ENCODE measurements at places on chromosomes 1 and 21. TPM values are rescaled to one million over a fixed set of nuclear protein-coding genes. Genes with fewer than 3 reads are reported as not detected.
A peak's percentile ranks its signal among the peaks of the same experiment; 100 is the strongest.

- no peak for DNase-seq
Observed at GRCh38 chr21:42583477-42584295, 69.7 kb upstream of the PDE9A start.

Gene TAS1R1
- 0.06 TPM for polyA plus RNA-seq

DNA sequence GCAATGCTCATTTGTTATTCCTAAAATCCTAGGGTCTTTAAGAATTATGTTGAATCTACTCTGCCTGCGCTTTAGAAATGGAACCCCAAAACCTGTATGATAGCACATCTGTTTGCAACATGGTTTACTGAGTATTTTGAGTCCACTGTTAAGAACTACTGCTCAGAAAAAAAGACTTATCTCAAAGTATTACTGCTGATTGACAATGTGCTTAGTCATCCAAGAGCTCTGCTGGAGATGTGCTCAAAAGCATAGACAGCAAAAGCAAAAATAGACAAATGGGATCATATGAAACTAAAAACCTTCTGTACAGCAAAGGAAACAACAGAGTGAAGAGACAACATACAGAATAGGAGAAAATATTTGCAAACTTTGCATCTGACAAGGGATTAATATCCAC, 107.0 kb downstream of the CTH start:
- DNase-seq = no peak

- no peak for DNase-seq
Observed at GRCh38 chr21:32001390-32001789, 128.6 kb downstream of the HUNK start.

DNA sequence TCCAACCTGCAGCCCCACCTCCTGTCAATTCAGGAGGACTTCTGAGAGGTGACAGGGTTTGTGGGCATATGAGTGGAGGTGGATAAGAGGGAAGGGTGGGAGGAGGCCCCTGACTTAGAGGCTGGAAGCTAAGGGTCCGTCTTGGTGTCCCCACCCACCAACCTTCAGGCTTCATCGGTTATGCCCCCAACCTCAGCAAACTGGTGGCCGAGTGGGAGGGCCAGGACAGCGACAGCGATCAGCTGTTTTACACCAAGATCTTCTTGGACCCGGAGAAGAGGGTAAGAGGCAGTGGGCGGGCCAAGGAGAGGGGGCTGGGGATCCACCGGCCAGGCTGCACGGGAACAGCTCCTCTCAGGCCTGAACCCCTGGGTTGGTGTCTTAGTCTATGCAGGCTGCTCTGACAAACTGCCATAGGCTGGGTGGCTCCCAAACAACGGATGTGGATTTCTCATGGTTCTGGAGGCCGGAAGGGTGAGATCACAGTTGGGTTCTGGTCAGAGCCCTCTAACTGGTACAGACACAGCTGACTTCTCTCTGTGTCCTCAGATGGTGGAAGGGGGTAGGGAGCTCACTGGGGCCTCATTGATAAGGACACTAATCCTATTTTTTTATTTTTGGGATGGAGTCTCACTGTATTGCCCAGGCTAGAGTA, 18.1 kb downstream of the PLOD1 start:
- peak; percentile 3 for DNase-seq

Gene SLFNL1
- 0.49 TPM for polyA plus RNA-seq

- no peak for DNase-seq
Observed at GRCh38 chr1:27142464-27142863, 12.5 kb downstream of the SLC9A1 start.

GRCh38 chr1:231485029-231485784, 43.3 kb upstream of the TSNAX start:
- no peak for DNase-seq

GRCh38 chr21:45698493-45699184, 55.1 kb downstream of the PCBP3 start:
- no peak for DNase-seq

- no peak for DNase-seq
Observed at GRCh38 chr1:230052018-230052417, 15.0 kb upstream of the GALNT2 start.

Gene FAM177B
- polyA plus RNA-seq = not detected

Gene TRIM58
- 0.12 TPM for polyA plus RNA-seq

Gene LDLRAD1
- polyA plus RNA-seq = not detected

DNA sequence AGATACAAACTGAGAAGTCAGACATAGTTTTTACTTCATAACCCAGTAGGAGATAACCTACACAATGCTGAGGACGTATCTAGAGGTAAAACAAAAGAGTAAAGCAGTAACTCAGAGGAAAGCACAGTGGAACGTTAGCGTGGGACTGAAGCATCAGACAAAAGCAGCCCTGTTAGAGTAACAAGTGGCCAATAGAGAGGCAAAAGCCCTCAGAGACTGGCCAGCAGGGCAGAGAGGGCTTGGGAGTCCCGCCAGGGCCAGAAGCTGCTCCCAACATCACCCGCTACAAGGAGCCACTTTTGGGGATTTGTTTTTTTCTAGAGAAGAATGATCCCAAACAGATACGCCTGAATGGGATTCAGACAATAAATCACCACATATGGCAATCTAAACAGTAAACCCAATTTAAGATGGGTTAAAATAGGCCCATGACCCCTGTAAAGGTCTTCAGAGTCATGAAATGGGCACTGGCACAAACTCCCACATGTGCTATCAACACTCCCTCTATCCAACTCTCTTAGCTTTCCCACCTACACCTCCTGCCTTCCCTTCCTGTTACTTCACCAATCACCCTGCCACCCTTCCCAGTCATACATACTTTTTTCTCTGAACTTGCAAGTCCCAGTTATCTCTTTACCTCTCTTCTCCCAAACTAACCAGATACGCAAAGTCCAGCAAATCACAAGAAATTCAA, 17.2 kb downstream of the TADA1 start:
- no peak for DNase-seq

DNA sequence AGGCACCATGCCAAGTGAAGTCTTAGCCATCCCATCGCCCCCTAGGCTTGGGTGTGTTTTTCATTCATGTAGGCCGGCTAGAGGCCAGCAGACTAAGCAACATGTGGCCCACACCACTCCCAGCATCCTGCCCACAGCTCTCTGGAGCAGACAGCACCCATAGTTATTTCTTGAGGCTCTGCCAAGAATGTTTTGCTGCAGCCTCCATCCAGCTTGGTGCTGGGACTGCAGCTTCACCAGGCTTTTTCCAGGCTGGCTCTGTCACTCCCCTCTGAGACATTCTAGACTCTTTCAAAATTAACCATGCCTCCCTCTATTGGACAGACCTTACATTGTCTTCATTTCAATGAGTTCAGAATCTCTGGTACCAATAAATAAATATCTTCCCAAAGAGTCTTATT, 104.2 kb downstream of the DUSP10 start:
- no peak for DNase-seq

GRCh38 chr1:41576206-41576605, 91.7 kb upstream of the EDN2 start:
- DNase-seq = no peak

DNA sequence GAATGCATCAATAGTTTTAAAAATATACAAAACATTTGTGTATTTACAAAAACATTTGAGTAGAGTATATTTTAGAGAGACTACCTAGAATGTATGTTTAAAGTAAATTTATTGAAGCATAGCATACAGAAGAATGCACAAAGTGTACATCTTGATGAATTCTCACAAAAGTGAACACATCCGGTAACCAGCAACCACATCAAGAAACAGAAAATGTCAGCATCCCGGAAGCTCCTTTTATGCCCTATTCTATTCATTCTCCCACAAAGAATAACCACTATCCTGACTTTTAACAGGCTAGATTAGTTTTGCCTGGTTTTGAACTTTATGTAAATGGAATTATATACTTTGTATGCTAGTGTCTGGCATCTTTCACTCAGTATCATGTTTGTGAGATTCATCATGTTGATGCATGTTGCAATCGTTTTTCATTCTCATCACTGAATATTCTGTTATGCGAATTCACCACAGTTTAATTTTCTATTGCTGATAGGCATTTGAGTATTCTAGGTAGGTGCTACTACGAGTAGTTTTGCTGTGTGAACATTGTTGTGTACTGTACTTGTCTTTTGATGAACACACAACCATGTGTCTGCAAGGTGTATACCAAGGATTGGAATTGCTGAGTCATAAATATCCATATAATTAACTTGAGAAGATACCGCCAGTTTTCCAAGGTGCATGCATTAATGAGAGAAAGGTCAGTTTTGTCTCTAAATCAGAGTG, 75.4 kb downstream of the CACHD1 start:
- DNase-seq = peak; percentile 76

- DNase-seq = no peak
Observed at GRCh38 chr1:231890791-231891190, 264.2 kb downstream of the DISC1 start.

DNA sequence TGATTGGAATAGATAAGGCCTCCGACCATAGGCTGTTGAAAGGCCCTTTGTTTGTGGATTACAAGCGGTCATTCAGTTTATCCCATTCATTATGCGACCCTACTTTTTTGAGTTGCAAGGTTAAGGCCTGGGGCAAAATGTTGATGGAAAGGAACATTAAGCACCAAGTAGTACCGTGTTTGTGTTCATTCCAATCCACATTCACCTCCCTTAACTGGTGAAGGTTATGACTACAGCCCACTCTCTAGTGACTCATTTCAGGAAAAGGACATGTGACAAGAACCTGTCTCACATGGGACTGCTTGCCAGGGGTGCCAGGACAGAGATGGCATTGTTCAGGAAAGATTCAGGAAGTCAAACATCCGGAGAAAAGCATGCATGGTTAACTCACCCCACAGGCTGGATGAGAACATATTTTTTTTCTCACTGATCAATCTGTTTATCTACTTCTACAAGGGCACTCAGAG, 81.6 kb downstream of the CD58 start:
- no peak for DNase-seq

DNA sequence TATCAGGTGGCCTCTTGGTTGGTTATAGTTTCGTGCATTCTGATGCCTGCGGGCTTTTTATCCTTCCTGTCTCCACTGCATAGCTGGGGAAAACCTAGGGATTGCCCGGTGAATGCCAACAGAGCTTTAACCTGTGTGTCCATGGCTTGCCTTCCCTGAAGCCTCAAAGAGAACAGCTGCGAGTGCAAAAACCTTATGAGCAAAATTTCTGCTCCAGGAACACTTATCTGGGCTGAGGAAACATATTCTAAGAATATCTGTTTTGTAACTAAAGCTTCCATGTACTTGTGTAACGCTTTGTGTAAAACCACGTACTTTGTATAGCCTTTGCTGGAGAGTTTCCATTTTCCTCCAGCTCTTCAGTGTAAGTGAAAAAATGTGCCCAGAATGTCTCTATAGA, 7.2 kb downstream of the CNST start:
- DNase-seq = no peak

Gene NKAIN1
- polyA plus RNA-seq = not detected

DNA sequence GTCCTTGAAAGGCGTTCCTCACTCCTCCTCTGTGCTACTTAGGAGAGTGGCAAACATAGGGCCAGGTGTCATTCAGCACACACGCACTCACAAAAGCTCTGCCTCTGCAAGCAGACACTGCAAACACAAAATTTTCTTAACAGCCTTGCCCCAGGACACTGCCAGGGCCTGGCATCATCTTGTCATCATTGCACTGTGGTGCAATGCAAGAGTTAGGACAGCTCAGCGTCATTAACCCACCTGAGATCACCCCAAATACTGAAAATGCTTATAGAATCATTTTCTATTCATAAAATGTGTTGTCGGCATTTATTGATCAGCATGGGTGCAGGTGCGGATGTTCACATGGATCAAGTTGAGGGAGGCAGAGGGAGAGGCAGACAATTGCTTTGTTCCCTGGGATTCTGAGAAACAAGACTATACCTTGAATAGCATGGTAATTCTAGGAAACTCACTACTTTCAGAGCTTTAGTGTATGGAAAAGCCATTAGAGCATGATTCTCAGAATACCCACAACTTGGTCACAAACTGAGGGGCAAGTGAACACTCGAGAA, 3.0 kb downstream of the ADAM30 start:
- DNase-seq = no peak

DNA sequence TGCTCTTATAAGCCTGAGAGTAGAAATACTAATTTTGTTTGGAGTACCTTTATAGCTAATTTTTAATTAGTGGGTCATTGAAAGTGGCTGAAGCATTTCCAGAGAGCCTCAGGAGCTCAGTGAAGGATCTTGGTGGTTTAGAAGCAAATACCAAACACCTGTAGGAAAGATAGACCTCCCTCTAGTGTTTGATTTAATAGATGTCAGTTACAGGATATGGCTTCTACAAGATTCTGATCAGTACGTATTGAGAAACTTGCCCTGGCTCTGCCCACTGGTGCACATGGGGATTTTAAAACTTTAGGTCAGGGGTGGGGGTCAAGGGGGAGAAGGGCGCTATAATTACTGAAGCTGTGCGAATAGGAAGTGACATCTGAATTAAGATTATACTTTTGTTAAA, 122.2 kb downstream of the POU2F1 start:
- no peak for DNase-seq

Gene NTRK1
- not detected for polyA plus RNA-seq
